Endothelial cell of umbilical vein (primary cell): ENCODE measurements at places on chromosomes 16 and 17. TPM values are rescaled to one million over a fixed set of nuclear protein-coding genes. Genes with fewer than 3 reads are reported as not detected.

Gene ALDOC
- 7.2 and 9.0 TPM in 2 replicates for total RNA-seq

- DNase-seq: no peak
- no peaks in the 10 kb centered on the region for H3K4me1 ChIP-seq
- H3K36me3 ChIP-seq: no peaks in the 10 kb centered on the region
- no peaks in the 10 kb centered on the region for H3K27me3 ChIP-seq
- H3K4me3 ChIP-seq: no peak overlapping the region
- H3K27ac ChIP-seq: no peak overlapping the region
Observed at GRCh38 chr17:21816592-21817567, 124.6 kb downstream of the KCNJ18 start.

Gene HYDIN
- total RNA-seq: not detected in 2 replicates

Gene KCNJ18
- not detected in 2 replicates for total RNA-seq

Gene ABCC1
- total RNA-seq: 71.4 and 89.2 TPM in 2 replicates

Gene MMP2
- total RNA-seq: 768 and 771 TPM in 2 replicates
